Activated T-helper 1 cell treated with anti-CD3 and anti-CD28 coated beads, Interleukin-2, amount 50 U/mL, for 16 hours (primary cell): ENCODE measurements at places on chromosomes 13 and 19.

- peak; percentile 98 for DNase-seq
Measured at GRCh38 chr19:2739602-2740313, at the start of gene SLC39A3. TSS of gene SLC39A3 (minus strand) at chr19:2740017. CDS start at chr19:2737257, 2,760 bp downstream.

- no peak for DNase-seq
Measured at GRCh38 chr13:110509971-110510786, 51.3 kb downstream of the RAB20 start.

- no peak for DNase-seq
Measured at GRCh38 chr13:102441085-102441484, 39.2 kb upstream of the FGF14 start.

- DNase-seq = no peak
Measured at GRCh38 chr13:73676550-73677047, 457.6 kb downstream of the KLF12 start.

DNA sequence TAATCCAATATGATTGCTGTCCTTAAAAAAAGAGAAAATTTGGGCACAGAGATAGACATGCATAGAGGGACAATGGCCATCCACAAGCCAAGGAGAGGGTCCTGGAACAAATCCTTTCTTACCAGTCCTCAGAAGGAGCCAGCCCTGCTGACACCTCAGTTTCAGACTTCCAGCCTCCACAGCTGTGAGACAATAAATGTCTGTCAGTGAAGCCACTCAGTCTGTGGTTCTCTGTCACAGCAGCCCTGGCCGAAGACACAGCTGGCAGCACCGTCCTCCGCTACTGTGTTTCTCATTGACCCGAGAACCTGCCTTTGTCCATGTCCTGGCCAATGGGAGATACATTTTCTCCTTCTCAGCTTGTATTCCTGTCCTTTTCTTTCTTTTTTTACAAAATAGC, 207.9 kb downstream of the TM9SF2 start:
- DNase-seq = no peak

GRCh38 chr13:113770937-113771336, 11.9 kb downstream of the TMEM255B start:
- no peak for DNase-seq

- DNase-seq = no peak
Measured at GRCh38 chr13:48236528-48237353, 3.7 kb downstream of the ITM2B start.

DNA sequence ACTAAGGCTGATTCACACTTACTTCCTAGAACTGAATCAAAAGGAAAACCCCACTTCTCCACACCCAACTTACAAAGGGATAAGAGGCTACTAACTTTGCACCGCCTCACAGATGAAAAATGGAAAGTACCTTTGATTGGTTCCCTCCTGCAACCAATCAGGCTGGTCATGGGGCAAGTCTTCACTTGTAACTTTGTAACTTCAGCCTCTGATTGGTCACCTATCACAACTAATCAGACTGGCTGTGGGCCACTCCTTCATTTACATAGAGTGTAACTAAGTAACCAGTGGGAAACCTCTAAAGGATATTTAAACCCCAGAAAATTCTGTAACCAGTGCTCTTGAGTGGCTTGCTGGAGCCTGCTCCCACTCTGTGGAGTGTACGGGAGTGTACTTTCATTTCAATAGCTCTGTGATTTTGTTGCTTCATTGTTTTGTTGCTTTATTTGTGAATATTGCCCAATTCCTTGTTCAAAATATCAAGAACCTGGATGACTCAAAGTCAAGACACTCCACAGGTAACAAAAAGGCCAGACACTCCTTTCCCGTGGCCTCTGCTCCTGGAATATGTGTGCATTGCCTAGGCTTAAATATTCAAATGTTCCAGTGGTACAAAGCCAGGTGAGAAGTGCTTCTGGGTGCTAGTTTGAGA, 50.5 kb downstream of the RFC3 start:
- no peak for DNase-seq

DNA sequence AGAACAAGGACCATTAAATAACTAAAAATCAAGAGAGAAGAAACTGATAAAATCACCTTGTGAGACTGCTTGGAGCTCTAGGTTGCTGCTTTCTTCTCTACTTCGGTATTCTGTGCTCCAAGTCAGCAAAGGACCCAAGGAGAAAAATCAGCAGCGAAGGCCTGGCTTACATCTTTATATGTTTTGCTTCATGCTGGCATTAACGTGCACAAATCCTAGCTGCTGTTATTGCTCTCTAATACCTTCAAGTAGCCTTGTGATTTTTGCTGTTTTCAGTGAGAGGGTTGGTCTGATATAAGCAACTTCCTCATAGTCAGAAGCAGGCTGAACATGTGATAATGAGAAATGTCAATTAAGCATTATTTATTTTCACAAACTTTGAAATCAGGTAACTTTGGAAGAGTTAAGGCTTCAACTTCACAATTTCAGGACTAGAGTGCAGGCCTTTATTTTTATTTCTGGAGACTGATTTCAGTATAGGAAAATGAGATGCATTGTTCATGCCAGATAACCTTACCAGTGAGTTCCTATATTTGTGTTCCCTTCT, 365.1 kb downstream of the SLC7A1 start:
- DNase-seq = no peak

- no peak for DNase-seq
Measured at GRCh38 chr19:45450012-45450333, 17.8 kb upstream of the FOSB start.

DNA sequence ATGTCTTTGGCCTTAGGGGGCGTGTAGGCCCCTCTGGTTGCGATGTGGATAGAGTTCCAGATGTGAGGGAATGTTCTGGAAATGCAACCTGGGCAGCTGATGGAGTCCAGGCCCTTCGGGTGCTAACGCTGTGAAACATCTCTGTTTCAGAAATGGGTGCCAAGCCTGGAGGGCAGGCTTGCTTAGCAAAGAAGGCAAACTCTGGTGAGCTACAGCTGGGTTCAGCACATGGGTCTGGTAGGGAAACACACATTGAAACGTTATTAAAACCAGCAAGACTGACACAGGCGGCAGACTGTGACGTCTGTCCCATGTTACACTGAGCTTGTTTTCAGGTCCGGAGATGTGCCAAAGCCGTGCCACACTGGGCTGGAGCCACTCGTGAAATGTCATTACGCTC, 8.6 kb upstream of the CDC16 start:
- no peak for DNase-seq

- no peak for DNase-seq
Measured at GRCh38 chr13:73656863-73657262, 477.3 kb downstream of the KLF12 start.

DNA sequence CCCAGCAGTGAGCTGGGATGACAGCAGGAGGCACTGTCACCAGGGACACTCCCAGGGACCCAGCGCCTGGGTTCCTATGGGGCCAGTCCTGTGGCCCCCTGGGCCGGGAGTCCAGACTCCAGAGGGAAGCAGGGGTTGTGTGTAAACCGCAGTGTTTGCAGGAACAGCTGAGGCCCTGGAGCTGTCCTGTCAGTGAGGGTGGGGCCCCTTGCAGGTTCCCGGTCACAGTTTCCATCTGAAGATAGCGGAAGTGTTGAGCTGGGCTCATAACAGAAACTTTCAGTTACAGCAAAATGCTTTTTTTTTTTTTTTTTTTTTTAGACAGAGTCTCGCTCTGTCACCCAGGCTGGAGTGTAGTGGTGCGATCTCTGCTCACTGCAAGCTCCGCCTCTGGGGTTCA, 17.7 kb upstream of the CSNK1G2 start:
- DNase-seq = no peak

DNA sequence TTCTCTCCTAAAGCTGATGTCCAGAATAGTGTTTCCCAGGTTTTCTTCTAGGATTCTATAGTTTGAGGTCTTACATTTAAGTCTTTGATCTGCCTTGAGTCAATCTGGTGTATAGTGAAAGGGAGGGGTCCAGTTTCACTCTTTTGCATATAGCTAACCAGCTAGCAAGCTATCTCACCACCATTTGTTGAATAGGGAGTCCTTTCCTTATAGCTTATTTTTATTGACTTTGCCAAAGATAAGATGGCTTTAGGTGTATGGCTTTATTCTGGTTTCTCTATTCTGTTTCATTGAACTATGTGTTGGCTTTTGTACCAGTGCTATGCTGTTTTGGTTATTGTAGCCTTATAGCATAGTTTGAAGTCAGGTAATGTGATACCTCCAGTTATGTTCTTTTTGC, 1386.1 kb downstream of the SLITRK5 start:
- no peak for DNase-seq

- DNase-seq = no peak
Measured at GRCh38 chr19:10227026-10227971, 3.8 kb downstream of the S1PR2 start.

DNA sequence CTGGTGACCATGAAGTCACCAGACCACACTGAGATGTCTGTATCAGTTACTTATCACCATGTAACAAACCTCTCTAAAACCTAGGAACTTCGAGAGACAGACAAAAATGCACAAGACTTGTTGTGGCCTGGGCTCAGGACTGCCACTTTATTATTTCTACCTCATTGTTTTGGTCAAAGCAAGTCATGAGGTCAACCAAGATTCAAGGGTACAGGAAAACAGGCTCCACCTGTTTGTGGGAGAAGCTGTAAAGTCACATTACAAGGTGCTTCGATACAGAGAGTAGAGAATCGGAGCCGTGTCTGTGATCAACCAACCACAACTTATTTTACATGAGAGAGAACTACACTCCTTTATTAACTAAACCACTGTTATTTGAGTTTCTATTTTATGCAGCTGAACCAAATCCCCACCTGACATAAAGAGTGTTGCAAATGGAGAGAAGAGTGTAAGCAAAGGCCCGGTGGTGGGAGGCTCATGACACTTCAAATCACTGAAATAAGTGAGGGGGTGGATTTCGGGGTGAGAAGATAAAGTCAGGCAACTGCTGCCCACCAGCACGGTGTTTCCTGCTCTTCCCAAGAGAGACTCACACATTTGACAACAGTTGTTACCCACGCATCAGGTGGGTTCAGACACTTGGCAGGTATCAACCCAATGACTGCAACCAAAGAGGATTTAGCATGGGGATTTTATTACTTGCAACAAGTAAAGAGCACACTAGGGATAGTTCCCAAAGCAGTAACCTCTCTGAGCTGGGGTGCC, 39.0 kb upstream of the IGSF23 start:
- no peak for DNase-seq

- no peak for DNase-seq
Measured at GRCh38 chr19:35299523-35300338, 7.8 kb downstream of the MAG start.

GRCh38 chr13:48896312-48896711, 79.4 kb upstream of the FNDC3A start:
- no peak for DNase-seq

- DNase-seq = no peak
Measured at GRCh38 chr19:41784312-41784711, 12.1 kb upstream of the CEACAM3 start.

DNA sequence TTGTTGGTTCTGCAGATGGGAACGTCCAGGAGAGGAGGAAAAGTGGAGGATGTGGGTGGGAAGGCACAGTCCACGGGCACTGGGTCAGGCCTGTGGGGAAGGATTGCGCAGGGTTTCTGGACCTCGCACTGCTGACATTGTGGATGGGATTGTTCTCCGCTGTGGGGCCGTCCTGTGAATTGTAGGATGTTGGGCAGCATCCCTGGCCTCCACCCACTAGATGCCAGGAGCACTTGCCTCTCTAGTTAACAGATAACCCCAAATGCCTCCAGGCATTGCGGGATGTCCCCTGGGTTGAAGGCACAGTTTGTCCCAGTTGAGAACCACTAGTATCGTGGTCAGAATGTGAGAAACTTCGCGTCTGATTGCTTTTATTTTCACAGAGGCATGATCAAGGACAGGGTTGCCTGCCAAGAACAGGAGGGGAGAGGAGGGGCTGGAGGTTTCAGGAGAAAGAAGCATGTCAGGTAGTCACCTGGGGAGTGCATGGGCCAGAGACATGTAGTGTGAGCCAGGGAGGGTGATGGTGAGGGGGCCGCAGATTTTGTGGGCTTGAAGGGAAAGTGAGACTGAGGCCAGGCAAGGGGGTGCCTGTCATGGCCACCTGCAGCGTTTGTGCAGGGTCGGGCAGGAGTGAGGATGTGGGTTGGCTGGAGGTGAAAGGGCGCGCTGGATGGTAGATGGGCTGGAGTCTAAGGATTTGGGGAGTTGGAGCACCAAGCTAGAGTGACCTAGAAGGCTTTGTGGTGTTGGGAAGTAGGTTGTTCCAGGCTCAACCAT, 3.2 kb downstream of the ZNF628 start:
- no peak for DNase-seq

DNA sequence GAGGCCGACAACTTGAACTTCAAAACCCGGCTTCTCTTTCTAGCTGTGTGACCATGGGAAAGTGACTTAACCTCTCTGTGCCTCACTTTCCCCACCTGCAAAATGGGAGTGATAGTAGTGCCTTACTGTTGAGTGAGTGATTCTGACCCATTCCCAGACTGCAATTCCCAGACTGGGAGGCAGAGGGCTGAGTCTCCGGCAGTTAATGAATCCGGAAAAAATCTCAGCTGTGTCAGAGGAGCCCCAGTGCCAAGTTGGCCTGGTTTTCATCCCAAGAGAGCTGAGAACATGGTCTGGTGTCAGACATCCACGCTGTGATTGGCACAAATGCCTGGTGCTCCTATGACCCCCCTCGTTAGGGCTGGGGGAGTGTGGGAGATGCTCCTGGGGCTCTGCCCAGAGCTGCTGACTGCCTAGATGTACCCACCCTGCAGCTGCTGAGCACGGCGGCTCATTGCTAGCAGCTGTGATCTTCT, 50.0 kb downstream of the PIN1 start:
- DNase-seq = no peak

DNA sequence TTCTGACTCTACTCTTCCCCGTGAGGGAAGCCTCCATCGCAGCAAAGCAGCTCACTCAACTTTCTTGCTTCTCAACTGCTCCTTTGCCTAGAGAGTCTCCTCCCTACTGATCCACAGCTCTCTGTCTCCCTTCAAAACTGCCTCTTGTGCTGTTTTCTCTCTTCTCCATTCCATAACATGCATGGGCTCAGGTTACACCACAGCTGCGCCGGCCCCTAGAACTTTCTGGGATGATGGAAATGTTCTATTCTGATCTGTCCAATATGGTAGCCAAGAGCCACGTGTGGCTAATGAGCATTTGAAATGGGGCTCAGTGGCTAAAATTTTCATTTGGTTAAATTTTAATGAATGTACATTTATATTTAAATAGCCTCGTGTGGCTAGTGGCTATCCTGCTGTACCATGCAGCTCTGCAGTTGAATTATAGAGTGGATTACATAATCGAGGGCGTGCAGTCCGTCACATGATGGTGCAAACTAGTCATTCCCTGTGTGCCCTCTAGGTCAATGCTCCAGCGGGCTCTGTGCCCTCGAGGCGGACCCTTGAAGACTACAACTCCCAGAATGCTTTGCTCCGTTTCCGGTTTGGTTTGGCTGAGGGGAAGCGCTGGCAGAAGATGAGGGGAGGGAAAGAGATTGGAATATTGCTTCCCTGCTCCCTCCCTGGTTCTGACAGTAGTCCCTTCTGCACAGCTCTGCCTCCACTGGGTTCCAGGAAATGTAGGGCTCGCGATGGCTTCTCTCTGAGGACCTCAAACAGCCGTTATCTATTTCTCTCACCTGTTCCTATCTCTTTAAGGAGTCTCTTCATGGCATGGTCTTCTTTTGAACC, 109.8 kb downstream of the CACNA1A start:
- DNase-seq = no peak

- DNase-seq = no peak
Measured at GRCh38 chr13:76474356-76474755, 411.8 kb downstream of the KCTD12 start.

- no peak for DNase-seq
Measured at GRCh38 chr19:54660964-54661363, 1.8 kb upstream of the LILRB4 start.

GRCh38 chr19:50563597-50563996, 4.6 kb downstream of the LRRC4B start:
- DNase-seq = no peak

- DNase-seq = no peak
Measured at GRCh38 chr13:97875911-97876310, 77.6 kb upstream of the IPO5 start.

GRCh38 chr13:94178625-94179244, 300.7 kb downstream of the DCT start:
- DNase-seq = no peak
